ENCODE measurements at places on chromosomes 7 and 10. TPM values are rescaled to one million over a fixed set of nuclear protein-coding genes. Genes with fewer than 3 reads are reported as not detected.

WEE2 gene
- total RNA-seq: 0.45 TPM

PHTF2 gene
- 35.1 TPM for total RNA-seq

NEUROD6 gene
- total RNA-seq: 35.3 TPM

HPSE2 gene
- not detected for total RNA-seq

MACC1 gene
- total RNA-seq: 0.18 TPM

FASTK gene
- 26.5 TPM for total RNA-seq

RAB19 gene
- total RNA-seq: not detected

ODAD2 gene
- 6.6 TPM for total RNA-seq

ACADSB gene
- total RNA-seq: 16.9 TPM

Measured in cerebellum (tissue), 4 donors.